ENCODE measurements at places on chromosomes 1 and 21.
A peak's percentile ranks its signal among the peaks of the same experiment; 100 is the strongest.

DNA sequence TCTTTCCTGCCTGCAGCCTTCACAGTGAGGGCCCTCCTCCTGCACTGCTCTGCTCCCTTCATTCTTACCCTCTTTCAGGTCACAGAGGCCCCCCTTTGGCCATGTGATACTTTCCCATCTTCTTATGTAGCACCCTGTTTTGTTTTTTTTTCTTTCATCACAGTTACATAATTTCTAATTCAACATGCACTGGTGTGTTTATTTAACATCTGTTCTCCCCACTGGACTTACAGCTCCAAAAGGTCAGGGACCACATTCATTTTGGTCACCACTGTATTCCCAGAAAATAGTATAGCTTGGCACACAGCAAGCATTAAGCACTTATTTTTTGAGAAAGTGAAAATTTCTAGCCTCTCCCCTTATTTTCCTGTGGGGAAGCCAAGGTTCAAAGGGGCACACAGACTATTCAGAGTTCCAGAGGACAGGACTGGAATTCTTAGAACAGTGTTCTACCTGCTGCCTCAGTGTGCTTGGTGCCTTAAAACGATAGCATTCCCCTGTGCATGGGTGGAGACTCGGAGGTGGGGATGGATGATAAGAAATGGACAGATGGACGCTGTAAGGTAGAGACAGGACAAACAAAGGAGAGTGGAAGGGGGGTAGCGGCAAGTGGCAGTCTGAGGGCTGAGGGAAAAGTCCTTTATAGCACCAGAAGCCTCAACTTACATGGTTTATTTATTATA, 5.3 kb downstream of the DENND2D start:
- no peak for DNase-seq

- no peak for DNase-seq
These were observed 59.8 kb upstream of the PPP2R5A start for GRCh38 chr1:212225416-212225815.

DNA sequence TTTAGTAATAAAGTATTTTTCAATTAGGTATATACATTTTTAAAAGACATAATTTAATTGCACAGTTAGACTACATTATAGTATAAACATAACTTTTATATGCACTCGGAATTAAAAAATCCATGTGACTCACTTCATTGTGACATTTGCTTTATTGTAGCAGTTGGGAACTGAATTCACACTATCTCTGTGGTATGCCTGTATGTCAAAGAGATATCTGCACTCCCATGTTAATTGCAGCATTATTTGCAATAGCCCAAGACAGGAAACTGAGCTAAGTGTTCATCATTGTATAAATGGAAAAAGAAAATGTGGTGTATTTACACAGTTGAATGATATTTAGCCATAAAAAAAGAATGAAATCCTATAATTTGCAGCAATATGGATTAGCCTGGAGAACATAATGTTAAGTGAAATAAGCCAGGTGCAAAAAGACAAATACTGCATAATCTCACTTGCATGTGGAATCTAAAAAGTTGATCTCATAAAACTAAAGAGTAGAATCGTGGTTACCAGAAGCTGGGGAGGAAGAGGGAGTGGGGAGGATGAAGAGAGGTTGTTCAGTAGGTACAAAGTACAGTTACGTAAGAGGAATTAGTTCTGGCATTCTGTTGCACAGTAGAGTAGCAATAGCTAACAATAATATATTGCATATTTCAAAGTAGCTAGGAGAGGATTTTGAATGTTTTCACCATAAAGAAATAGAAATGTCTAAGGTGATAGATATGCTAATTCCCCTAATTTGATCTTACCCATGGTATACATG, 64.8 kb downstream of the DPT start:
- DNase-seq: no peak

- DNase-seq: no peak
These were observed 40.0 kb upstream of the PRMT6 start for GRCh38 chr1:107016376-107016978.

GRCh38 chr1:65260851-65261473, 48.4 kb upstream of the DNAJC6 start:
- DNase-seq: no peak

DNA sequence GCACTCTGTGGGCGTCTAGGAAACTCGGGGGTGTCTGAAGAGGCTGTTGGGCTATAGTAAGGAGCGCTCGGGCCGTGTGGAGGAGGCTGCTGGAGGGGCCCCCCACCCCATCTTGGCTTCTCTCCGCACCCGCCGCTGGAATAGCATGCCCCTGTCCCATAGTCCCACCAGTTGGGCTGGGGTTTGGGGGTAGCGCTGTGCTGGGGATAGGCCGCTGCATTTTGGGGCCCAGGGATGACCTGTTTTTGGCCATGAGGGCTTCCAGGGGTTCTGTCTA, 511 bp downstream of the EFNA3 start:
- peak; percentile 46 for DNase-seq

DNA sequence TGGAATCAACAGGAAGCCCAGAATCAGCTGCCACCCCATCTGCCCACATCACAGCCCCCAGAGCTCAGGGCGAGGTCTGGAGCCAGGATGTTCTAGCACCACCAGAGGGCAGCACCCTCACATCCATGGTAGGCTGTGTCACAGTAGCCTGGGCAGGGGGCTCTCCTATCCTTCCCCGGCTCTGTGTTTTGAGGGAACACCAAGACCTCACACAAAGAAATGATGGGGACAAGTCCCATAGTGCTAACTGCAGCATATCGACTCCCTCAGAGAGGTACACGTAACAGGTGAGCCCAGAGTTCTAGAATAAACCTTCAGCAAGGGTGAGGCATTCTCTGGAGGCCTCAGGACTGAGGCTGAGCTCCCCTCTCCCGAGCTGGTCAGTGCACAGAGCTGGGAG, 2.3 kb upstream of the KCNC4 start:
- peak; percentile 59 for DNase-seq

GRCh38 chr1:62353853-62354252, 34.6 kb upstream of the KANK4 start:
- DNase-seq: no peak

DNA sequence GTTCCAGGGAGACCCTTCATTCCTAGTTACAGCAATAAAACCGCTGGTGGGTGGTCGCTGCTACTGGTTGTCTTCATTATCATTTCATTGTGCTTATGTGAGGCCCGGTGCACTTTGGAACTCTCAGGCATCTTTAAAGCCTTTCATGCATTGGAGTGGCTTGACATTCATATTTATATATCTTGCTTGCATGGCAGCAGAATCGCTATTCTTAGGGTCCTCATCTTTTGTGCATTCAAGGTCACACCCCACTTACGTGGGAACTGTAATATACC, 110.1 kb downstream of the ZBTB18 start:
- no peak for DNase-seq

DNA sequence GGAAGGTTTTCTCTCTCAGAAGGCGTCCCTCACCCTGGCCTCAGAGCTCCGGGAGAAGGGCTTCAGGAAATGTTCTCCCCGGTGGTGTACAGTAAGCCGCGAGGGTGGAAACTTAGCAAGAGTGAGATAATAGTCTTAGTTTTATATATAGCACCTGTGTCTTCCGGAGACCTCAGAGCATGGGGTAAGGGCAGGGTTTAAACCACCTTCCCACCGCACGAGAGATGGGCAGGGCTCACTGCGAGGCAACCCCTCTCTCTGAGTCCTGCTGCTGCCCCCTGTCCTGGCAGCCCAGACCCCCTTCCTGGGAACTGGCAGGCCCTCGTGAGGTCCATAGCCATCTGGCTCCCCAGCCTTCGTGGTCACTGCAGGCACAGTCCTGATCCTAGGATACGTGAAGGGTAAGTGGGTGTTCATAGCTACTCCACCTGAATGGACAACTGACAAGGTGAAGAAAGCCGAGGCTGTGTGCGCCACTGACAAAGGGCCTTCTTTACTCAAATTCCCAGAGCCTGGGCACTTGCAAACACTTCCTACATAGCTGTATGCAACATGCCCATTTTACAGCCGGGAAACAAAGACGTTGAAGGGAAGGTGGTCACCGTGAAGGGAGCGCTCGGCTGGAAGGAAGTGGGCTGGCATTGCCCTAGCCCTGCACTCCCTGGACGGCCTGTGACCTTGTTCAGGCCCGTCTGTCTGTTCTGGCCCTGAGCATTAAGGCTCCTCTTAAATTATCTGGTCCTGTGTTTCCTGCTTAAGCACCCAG, 26.9 kb downstream of the ITPKB start:
- DNase-seq: no peak

DNA sequence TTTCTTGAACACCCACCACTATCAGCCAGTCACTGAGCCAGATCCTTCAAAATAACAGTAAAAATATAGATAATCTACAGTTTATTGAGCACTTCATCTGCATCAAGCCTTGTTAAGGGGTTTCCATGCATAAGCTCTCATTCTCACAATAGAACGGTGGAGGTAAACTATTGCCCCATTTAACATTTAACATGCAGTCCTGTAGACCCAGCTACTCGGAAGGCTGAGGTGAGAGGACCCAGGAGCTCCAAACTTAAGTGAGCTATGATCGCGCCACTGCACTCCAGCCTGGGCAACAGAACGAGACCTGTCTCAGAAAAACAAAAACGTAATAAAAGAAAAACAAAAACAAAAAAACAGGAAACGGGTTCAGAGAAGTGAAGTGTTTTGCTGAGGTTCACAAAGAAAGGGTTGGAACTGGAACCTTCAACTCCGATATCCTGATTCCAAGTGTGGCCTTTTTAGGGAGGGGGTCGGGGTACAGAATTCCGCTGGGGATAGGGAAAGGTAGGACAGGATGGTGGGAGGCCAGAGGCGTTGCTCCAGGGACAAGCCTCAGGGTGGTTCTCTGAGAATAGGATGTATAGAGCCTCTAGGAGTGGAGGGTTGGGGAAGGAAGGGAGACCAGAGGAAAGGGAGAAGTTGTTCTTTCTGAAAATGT, 11.6 kb upstream of the SESN2 start:
- no peak for DNase-seq

DNA sequence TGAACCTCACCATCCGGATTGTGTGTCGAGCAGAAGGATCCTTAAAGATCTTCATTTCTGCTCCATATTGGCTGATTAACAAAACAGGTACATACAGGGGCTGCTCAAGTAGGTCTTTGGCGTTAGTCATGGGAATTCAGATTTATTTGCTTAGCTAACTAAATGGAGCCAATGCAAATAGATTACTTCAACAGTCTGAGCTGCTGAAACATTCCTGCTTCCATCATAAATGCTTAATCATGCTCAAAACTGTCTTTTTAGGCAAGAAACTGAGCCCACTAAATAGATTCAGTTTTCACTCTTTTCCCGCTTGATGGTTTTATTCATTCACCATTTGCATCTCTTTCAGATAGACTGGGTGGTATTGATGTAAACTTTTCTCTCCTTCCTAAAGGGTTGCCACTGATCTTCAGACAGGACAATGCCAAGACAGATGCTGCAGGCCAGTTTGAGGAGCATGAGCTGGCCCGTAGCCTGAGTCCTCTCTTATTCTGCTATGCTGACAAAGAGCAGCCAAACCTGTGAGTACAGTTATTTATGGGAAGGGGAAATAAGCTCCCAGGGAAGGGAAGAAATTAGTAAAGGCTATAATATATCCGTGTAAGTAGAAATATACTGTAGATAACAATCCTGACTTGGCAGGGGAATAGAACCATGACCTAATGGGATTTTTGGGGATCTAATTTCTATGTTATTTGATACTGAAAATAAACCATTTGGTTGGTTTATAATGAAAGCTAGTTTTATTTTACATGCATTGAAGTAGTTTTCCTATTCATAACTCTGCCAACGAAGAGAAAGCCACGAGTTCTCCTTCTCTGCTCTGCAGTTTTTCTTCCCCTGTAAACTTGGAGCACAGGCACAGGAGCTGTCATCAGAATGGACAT, 126.4 kb downstream of the VPS13D start:
- no peak for DNase-seq

- no peak for DNase-seq
These were observed 14.9 kb downstream of the CXADR start for GRCh38 chr21:17527711-17528110.

DNA sequence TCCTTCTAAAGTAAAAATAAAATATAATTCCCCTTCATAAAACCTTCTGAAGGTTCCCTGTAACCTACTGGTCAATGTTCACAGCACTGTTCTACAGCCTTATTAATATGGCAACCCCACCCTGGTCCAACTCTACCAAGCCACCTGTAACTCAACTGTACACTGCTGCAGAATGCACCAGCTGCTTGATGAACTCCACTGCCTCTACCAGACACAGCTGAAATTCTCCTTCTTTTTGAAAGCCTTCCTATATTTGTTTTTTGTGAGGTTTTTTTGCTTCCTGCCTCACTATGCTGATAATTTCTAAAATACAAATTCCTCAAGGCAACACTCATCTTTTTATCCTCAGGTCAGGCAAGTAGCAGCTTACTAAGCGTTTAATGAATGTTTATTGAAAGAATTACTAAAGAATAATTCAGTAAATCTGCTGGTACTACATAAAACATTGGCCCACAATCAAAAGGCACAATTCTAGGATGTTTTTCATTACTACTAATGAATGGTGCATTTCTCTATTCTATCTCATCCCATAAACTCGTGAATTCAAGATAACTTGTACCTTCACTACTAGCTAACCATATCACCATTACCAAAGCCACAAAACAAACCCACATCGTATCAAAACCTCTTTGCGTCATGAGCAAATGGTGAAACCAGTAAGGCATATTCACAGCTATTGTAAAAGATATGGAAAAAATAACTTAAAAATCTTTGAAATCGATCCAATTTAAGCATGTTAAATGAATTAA, 2.4 kb downstream of the SSX2IP start:
- no peak for DNase-seq

GRCh38 chr1:244394826-244395765, 56.6 kb downstream of the ADSS2 start:
- no peak for DNase-seq

DNA sequence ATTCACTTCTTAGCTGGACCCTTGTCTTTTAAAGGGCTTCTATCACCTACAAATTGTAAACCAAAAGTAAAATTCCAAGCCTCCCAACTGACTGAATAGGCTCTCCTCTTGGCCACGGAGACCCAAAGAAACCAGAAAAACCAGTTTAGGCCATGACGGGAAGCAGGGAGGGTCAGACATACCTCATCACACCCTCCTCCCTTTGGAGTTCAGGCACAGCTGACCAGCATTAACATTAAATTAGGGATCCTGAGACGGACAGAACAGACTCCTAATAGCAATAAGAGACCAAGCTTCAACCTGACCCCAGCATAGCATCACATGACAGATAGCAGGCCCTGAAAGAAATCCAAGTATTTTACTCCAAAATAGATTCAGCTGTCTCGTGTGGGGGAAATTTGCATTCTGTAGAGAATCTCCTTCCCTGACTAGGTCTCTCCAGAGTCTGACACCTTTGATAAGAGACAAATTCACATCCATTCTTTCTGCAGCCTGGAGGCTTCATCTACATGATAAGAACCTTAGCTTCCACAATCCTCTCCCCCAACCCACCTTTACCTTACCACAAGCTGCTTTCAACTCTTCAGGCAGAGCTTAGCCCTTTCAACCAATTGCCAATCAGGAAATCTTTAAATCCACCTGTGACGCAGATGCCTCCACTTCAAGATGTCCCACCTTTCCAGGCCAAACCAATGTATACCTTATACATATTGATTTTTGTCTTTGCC, 177.1 kb upstream of the RAB4A start:
- DNase-seq: no peak

GRCh38 chr1:11421443-11421842, 57.5 kb upstream of the DISP3 start:
- no peak for DNase-seq

All from left hindlimb (tissue), 1 donor.